Hypothalamus (tissue), 51 donors: ENCODE measurements at places on chromosomes 1 and 21.

- DNase-seq = no peak
Observed at GRCh38 chr1:9731051-9731537, 79.6 kb downstream of the PIK3CD start.

- DNase-seq = no peak
Observed at GRCh38 chr1:16162163-16162822, 6.4 kb upstream of the EPHA2 start.

- no peak for DNase-seq
Observed at GRCh38 chr1:39752703-39753102, 14.0 kb downstream of the PPIE start.

DNA sequence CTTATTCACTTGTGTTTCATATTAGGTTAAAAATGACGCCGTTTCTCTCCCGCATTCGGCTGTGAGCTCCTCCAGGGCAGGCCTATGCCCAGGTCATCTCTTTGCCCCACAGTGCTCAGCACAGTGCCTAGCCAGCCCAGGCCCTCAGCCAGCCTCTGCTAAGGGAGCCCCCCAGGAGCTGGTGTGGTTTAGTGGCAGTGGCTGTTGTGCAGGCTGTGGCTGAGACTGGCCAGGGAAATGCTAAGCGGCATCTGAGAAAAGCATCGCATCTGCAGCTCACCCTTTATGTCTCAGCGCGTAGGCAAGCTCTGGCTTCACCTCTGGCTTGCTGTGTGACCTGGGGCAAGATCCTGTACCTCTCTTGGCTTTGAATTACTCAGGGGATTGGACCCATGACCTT lies 275.1 kb downstream of the TRABD2B start:
- DNase-seq = no peak

GRCh38 chr1:223486366-223486765 lies 93.2 kb downstream of the CCDC185 start:
- DNase-seq = no peak

DNA sequence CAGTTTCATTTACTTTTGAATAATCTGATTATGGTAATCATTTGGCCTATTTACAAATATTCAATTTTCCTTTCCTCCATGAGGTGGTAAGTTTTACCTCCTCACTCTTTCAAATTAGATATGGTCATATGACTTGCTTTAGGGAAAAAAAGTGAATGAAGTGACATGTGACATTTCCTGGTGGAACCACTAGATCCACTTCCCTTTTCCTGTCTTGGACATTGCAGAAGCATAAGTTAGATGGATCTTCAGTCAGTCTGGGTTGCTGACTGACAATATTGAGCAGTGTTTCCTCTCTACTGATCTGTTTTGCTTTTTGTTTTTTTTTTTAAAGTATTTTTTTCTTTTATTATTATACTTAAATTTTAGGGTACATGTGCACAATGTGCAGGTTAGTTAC lies 481.1 kb upstream of the PTBP2 start:
- DNase-seq = no peak

- no peak for DNase-seq
Observed at GRCh38 chr1:156143765-156144489, 9.5 kb upstream of the SEMA4A start.

DNA sequence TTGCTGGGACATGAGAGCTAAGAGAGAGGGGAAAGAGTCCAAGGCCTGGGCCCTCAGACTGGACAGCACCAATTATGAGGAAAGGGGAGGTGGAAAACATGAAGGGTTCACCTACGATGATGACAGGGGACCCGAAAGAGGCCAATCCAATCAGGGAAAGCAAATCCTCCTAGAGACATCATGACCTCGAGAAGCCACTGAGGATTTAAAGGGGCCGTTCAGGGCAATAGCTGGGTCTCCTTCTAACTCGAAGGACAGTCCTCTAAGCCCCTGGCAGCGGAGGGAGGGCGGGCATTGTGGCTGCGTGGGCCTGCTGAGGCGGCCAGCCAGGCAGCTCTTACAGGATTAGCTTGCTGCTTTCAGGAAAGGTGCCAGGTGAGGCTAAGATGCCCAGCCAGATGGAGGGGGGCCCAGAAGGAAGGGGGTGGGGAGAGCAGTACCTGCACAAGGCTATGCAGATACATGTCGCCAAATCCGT lies 7.4 kb downstream of the MEF2D start:
- DNase-seq = peak; percentile 28

- no peak for DNase-seq
Observed at GRCh38 chr1:186059311-186059710, 315.7 kb downstream of the TPR start.

DNA sequence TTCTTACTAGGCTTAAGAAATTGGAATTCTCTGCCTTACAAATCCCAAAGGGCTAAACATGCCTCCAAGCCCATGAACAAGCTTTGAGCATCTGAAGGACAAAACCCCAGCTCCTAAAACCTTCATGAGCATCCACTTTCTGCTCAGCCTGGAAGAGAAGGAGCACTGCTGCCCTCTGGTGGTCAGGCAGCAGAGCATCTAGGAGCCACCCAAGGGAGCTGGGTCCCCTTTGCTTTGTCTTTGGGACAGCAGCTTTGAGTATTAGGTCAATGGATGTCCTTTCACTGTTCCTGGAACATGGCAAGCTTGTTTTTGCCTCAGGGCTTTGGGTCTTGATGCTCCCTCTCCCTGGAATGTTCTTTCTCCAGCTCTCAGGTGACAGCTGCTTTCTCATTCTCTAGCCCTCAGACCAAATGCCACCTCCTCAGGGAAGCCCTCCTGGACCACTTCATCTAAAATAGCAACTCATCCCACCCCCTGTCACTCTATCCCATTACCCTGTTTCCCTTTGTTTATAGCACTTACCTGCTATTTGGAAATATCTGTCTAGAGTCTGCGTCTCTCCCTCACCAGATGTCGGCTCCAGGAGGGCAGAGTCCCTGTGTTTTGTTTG lies 25.7 kb downstream of the RAB7B start:
- peak; percentile 47 for DNase-seq

- peak; percentile 18 for DNase-seq
Observed at GRCh38 chr1:941588-942383, 17.3 kb downstream of the NOC2L start.

DNA sequence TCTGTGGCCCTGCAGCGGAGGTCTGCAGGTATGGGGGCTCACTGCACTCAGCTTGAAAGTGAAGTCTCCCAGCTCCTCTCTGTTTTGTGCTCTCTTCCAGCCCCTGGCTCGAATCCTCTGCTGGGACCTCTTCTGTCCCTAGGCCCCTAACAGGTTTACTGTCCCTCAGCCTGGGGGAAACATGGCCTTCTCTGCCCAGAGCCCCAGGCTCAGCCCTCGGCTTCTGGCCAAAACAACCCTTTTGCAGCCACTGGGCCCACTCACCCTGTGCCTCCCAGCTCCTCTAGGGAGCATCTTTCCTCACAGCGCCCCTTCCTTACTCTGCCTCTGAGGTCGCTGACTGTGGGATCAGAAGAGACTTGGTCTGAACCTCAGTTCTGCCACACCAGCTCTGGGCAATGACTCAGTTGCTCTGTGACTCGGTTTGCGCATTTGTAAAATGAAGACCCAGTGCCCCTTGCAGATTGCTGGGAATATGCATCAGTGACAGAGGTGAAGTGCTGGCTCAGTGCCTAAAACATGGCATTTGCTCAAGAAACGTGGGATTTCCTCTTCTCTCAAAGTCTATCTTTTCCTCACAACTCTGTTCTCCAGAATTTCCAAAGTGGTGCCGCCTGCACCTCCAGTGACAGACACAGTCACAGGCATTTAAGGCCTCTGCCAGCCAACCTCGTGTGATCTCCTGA lies 26.5 kb upstream of the TENT5C start:
- no peak for DNase-seq

- no peak for DNase-seq
Observed at GRCh38 chr1:27099587-27100334, 55.2 kb downstream of the SLC9A1 start.

GRCh38 chr1:217897100-217897499 lies 266.0 kb downstream of the SPATA17 start:
- no peak for DNase-seq

- no peak for DNase-seq
Observed at GRCh38 chr1:190323530-190323929, 154.1 kb downstream of the BRINP3 start.

GRCh38 chr1:36829066-36829465 lies 205.2 kb downstream of the GRIK3 start:
- no peak for DNase-seq

DNA sequence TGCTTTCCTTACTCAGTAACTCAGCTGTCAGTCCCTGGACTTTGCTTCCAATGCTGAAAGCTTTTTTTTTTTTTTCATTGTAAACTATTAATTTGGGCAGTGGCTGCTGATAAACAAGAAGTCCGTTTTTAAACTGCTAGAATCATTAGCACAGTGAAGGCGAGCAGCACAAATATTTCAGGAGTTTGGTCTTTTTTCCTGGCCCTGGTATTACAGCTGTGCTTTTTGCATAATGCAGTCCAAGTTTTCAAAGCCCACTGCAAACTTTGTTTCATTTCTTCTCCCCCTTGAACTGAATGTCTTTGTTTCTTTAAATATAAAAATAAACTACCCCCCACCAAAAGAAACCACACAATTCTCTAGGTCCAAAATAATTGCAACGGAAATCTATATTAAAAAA lies 6.6 kb downstream of the GLIS1 start:
- no peak for DNase-seq

- no peak for DNase-seq
Observed at GRCh38 chr1:56031001-56031400, 548.4 kb downstream of the PLPP3 start.

- DNase-seq = no peak
Observed at GRCh38 chr21:38968887-38969543, 163.3 kb downstream of the ETS2 start.

- DNase-seq = no peak
Observed at GRCh38 chr1:163022129-163022528, 47.0 kb upstream of the RGS4 start.
